ENCODE measurements at places on chromosomes 5 and 9. TPM values are rescaled to one million over a fixed set of nuclear protein-coding genes. Genes with fewer than 3 reads are reported as not detected.

The CCDC183 gene
- 0.65 TPM for total RNA-seq

The RANBP3L gene
- total RNA-seq = not detected

The TTC33 gene
- total RNA-seq = 7.3 TPM

GRCh38 chr9:105541838-105542237 lies 16.1 kb upstream of the FKTN start:
- H3K27ac ChIP-seq = no peak overlapping the region
- DNase-seq = no peak
- H3K4me1 ChIP-seq = no peaks in the 10 kb centered on the region
- H3K27me3 ChIP-seq = no peaks in the 10 kb centered on the region

- H3K4me1 ChIP-seq = peaks cover 36% of the 10 kb centered on the region
- H3K27ac ChIP-seq = no peak overlapping the region
- DNase-seq = no peak
- H3K36me3 ChIP-seq = no peaks in the 10 kb centered on the region
These were observed 90.1 kb upstream of the DMRT1 start for GRCh38 chr9:751137-752051.

GRCh38 chr5:167012123-167013034 lies 1279.1 kb upstream of the WWC1 start:
- no peaks in the 10 kb centered on the region for H3K4me1 ChIP-seq
- H3K36me3 ChIP-seq = no peaks in the 10 kb centered on the region
- no peaks in the 10 kb centered on the region for H3K27me3 ChIP-seq
- no peak for DNase-seq

GRCh38 chr5:57938174-57938557 lies 455.6 kb upstream of the ACTBL2 start:
- H3K4me1 ChIP-seq = no peaks in the 10 kb centered on the region
- DNase-seq = no peak
- H3K36me3 ChIP-seq = no peaks in the 10 kb centered on the region
- H3K4me3 ChIP-seq = no peak overlapping the region
